Activated naive CD4-positive, alpha-beta T cell treated with anti-CD3 and anti-CD28 coated beads, Interleukin-2, amount 50 U/mL, for 72 hours (primary cell): ENCODE measurements at places on chromosomes 4 and X. TPM values are rescaled to one million over a fixed set of nuclear protein-coding genes. Genes with fewer than 3 reads are reported as not detected.

DNA sequence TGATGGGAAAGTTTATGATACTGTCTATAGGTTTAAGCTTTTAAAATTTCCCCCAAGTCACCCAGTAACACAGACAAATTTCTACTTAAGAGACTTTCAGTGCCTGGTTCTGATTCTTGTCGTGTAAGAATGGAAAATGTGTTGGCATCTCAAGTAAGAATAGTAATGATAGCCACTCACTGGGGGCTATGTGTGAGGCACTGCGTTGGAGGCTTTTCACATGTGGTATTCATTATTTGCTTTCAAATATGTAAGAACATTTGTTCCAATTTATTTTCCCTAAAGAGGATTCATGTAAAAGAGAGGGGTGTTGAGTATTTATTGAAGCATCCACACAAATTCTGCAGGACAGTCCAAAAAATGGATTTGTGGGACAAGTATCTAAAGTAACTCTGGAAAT is 143.6 kb downstream of the FNIP2 start:
- no peak for DNase-seq

DNA sequence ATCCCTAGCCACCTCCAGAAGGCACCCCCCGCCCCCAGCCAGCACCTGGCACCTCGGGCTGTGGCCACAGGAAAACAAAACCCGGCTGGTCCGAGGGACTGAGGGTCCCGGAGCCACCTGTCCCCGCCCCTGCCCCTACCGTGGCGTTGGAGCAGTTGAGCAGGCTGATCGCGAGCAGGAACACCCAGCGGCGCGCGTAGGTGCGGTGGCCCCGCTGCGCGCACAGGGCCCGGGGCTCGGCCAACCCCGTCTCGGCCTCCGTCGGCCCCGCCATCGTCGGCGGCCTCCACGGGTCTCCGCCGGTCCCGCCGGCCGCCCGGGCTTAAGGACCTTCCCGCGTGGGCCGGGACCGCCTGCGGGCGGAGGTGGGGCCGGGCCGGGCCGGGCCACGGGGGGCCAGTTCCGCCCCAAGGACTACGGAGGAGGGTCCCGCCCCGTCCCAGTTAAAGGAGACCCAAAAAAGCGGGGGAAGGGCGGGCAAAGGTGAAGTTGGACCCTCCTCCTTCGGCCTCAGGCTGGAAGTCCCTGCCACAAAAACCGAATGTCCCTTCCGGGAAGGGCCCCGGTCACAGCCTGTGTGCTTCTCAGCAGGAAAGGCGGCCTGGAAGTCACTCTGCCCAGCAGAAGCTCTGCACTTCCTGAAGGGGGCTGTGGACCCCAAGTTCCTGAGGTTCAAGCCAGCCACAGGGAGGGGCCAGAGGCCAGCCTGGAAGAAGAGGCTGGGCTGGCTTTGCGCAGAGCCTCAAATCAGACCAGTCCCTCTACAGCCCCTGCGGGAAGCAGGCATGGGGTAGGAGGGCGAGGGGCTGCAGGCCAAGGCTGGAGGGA is at the start of gene SLC49A3:
Gene SLC49A3 (minus strand): TSS at position 298 of the 828 bp plus-strand sequence. CDS start 24 bp downstream, at position 274.
- peak; percentile 54 for DNase-seq

DNA sequence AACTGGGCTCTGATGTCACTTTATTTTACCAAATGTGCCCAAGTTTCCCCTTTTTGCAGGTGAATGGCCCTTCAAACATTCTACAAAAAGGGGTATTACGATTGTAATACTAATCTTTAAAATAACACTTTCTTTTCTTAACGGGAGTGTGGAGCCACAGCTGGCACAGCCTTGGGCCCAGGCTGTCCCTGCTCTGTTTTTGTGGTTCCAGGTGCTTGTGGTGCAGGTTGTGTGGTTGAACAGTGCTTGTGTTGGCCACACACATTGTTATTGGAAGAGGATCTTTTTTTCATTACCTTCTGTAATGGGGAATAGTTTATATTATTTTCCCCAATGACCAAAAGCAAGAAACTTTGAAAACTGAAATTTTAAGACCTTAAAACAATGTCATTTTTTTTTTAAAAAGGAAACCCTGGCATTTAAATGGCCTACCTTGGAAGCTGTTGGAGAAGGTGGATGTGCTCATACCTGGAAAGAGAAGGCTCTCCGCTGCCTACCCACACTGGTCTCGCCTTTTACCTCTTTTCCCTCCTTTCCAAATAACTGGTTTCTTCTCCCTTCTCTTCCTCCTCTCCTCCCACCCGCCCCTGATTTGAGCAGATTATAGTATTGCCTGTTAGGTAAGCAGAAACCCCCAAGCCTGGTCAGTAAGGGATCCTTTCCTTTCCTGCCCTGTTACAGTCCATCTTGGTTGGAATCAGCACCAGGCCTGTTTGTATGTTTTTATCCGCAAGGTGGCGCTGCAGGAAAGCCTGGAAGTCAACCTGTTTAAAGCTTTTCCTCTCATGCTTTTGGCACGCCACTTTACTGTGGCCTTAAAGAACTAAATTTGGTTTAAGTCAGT is 28.6 kb downstream of the HADH start:
- peak; percentile 90 for DNase-seq

DNA sequence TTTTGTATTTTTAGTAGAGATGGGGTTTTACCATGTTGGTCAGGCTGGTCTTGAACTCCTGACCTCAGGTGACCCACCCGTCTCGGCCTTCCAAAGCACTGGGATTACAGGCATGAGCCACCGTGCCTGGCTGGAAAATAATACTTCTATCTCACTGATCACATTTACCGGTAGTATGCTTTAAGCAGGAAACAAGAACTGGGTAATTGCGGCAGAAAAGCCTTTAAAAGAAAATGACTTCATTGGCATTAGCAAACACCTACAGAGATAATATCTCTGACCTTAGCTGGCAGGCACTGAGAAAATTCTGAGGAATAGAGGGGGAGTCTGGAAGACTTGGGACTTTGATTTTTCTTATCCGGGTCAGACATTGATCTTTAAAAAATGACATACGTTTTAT is 78.5 kb downstream of the SHROOM3 start:
- DNase-seq = no peak

DNA sequence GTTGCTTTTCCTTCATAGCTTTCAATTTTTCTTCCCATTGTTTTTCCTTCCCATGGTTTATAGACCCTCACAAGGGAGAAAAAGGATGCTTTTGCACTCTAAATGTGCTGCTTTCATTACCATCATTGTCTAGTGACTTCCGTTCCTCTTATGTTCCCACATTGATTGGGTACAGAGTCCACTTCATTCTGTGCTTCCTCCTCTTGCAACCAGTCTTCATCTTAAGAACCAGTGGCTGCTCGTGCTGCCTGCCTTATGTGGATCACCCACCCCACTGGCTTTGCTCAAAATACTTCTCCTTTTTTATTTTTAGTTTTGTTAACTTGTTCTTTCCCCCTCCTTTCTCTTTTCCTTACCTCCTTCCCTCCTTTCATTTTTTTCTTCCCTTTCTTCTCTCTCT is 76.5 kb upstream of the BOD1L1 start:
- DNase-seq = no peak

DNA sequence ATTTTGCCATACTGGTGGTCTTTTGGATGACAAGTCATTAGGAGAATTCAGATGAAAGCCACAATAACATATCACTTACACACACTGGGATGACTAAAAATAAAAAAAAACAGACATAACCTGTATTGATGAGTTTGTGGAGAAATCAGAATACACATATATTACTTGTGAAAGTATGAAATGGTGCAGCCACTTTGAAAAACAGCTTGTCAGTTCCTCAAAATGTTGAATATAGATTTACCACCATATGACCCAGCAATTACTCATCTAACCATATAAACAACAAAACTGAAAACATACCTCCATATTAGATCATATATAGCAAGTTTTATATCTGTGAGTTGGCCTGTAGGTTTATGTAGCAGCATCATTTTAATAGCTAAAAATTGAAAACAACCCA is 608.7 kb downstream of the TLL1 start:
- no peak for DNase-seq

DNA sequence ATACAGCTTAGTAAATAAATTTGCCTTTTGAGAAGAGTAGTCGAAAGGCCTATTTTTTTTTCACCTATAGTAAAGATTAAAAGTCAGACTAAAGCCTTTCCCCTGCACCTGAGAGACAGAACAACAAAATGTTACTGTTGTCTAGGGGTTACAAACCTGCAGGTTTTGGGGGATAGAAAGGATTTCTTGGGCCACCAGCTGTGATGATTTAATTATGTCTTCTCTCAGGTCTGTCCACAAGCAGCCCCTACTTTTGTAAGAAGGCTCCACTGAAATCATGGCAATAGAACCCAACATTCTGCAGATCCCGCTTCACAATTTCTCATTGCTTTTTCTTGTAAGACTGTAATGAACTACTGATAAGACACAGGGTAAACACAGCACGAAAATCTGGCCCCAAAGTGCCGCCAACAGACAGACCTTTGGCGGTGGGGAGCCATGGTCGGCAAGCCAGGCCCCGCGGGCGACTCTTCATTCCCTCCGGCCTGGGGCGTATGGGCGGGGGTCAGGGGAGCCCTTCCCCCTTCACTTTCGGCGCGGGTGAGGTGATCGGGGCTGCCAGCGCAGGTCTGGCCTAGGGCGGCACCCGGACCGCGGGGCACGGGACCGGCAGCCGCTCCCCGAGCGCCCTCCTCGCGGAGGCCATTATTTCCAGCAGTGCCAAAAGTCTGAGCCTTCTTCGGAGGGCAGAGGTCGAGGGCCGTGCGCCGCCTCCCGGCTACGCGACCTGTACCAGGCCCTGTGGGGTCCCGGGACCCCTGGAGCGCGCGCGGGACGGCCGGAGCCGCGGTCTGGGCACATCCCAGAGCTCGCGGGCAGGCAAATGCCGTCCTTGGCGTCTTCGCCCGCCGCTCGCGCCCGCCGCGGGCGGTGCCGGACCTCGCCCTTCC is 812 bp upstream of the KDM6A start:
- DNase-seq = peak; percentile 24

- no peak for DNase-seq
These were observed 40.1 kb upstream of the PDK3 start for GRCh38 chrX:24424948-24425347.

- DNase-seq = no peak
These were observed 126.5 kb downstream of the SLIT2 start for GRCh38 chr4:20378181-20378580.

DNA sequence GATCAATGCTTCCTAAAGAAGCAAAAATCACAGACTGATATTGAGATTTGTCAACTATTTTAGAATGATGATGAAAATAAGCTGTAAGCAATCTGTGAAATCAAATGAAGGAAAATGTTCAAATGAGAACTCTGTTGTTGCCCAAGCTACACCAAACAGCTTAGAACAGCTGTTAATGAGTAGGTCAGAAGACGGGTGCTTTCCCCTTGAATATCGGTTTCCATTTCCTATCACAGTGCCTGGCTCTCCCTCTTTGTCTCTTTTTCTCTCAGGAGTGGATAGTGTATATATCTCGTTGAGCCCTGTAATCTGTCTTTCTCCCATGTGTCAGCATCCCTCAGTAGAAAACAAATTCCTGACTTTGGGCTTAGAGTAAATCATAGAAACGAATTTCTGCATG is 1592.9 kb upstream of the TENM3 start:
- no peak for DNase-seq

DNA sequence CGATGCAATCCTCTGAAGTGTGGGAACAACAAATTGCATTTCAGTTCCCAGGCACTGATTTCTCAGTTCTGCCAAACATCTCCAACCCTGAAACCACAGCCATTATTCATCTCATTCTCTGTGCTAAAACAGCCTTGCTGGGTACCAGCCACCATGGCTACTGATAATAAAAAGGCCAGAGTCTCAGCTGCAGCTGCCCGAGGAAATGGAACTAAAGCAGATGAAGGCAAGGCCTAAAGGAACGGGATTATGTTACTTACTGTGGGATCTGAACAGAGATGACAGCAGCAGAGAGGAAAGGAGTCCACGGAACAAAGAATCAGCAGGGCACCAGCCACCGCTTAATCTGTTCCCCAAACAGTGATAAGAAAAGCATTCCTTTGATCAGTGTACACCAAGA is 155.7 kb downstream of the PAPSS1 start:
- DNase-seq = no peak

- DNase-seq = no peak
These were observed 600.6 kb downstream of the ANKRD50 start for GRCh38 chr4:124111922-124112321.

DNA sequence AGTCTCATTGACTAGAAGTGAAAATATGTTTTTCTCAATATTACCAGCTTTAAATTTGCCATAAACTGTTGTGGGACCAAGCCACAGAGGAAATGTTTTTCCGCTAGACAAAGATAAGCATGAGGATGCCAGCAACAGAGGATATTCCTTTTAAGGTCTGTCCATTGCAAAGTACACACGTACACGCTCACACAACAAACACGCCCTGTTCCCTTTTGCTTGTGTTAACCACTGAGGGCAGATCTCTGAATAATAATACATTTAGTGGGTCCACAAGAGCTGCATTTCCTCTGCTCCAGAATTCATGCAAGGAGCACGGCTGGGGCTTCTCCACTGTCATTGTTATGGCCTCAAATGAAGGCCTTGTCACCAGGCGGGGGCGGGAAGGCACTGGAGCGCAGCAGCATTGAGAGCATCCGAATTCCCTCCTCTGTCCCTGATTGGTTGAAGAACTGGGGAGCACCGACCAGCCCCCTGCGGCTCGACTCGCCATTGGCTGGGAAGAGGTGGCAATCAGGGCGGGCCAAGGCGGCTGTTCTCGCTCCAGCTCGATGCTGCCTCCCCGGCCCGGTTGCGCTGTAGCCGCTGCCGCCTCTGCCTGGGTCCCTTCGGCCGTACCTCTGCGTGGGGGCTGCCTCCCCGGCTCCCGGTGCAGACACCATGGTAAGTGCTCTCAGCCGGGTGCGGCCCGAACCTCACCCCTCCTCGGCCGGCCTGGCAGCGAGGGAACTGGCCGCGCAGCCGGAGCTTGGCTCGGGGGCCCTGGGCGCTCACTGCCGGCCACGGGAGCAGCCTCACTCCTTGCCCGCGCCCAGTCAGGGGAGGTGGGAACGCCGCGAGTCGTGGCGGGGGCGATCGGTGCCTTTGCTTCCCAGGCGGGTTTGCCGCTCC is at the start of gene GUCY1B1:
Gene GUCY1B1 (plus strand): TSS at position 541 of the 891 bp plus-strand sequence. CDS start 120 bp downstream, at position 661.
- peak; percentile 59 for DNase-seq

DNA sequence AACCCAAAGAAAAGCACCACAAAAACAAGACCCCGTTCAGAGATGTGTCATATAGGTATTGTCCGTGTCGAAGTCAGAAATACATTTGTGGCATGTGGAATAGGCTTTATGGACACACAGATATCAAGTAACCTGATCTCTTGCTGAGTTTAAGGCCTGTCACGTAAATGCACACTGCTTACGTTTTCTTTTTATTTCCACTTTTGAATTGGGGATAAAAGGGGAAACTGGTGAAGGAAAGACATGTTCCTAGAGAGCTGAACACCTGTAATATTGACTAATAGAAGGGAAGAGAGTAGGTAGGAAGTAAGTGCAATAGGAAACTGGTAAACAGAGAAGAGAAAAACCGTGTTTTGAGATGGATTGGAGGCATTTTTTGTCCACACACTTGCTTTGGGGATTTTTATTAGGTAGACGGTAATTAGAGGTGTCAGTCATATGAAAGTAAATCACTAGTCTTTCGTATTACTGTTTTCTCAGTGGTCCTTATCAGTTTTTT is 24.9 kb downstream of the TMEM131L start:
- no peak for DNase-seq

The NPNT gene
- not detected for total RNA-seq

The SLC38A5 gene
- total RNA-seq = 94.5 TPM

The RBM47 gene
- 0.59 TPM for total RNA-seq

The CABS1 gene
- not detected for total RNA-seq

The TCP11X2 gene
- not detected for total RNA-seq
